ENCODE measurements at places on chromosomes 11 and 22.

- no peak for DNase-seq
Measured at GRCh38 chr22:46767249-46767985, 5.0 kb downstream of the TBC1D22A start.

GRCh38 chr11:12800871-12801270, 126.7 kb downstream of the TEAD1 start:
- no peak for DNase-seq

DNA sequence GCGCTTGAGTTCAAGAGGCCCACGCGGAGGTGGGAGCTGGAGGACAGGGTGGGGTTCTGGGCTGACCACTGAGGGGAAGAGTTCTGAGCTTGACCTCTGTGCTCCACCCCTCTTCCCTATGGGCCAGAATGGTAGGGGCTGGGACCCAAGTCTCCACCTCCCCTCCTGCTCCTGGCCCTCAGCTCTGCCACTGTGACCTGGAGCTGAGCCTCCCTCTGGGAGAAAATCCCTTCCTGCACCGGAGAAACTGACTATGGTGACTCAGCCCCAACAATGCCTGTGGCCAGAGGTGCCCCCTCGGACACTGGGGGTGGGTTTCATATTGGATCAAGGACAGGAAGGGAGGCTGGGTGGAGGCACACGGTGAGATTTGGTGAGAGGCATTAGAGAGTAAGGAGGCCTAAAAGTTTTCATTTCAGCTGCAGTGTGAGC, 23.0 kb downstream of the RELT start:
- DNase-seq, result no peak

- DNase-seq, result no peak
Measured at GRCh38 chr11:23536907-23537306, 676.6 kb upstream of the CCDC179 start.

DNA sequence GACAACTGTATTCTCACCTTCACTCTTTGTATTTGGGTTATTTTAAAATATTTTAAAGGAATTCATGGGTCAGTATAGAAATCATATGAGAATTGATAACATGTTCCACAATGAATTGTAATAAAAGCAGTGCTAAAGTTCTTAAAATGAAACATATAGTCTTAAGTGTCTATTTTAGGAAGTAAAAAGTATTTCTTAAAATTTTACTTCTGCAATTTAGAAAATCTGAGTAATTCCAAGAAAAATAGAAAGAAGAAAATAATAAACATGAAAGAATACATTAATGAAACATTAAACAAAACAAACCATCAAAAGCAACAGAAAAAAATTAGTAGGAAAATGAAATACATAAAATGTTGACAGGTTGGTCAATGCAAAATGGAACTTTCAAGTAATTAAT, 332.4 kb downstream of the ETS1 start:
- no peak for DNase-seq

DNA sequence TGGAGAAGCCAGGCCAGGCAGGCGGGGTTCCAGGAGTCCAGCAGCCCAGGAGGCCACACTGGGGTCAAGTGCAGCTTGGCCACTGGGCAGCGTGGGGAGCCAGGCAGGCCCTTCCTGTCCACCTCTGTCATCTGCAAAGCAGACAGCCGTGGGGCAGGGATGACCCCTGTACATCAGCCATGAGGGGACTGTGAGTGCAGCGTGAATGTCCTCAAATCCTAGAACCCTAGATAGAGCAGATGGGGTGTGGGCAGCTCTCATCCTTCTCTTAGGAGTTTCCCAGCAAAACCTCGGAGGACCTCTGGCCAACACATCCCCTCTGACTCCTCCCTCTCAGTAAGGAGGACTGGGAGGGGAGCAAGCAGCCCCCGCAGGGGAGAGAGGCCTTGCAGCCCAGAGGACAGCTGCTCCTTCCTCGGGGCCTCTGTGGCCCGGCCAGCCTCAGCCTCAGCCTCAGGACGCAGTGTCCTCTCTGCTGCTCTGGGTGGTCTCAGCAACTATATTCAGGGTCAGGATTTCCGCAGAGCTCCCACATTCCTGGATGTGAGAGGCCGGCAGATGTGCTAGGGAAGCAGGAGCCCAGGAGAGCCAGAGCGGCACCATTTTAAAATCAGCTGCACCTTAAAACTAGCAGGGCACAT, 820.5 kb downstream of the BRD1 start:
- no peak for DNase-seq

DNA sequence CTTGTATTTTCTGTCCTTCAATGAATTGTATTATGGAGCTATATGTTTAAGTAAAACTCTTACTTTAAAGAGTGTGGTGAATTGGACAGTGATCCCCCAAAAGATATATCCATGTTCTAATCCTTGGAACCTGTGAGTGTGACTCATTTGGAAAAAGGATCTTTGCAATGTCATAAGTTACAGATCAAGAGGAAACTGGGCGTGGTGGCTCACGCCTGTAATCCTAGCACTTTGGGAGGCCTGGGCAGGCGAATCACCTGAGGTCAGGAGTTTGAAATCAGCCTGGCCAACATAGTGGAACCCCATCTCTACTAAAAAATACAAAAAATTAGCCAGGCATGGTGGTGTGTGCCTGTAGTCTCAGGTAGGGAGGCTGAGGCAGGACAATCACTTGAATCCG, 36.7 kb downstream of the ELF5 start:
- no peak for DNase-seq

GRCh38 chr22:36381513-36382128, 6.1 kb downstream of the MYH9 start:
- DNase-seq, result no peak

- DNase-seq, result no peak
Measured at GRCh38 chr11:26326793-26327400, 5.0 kb upstream of the ANO3 start.

- DNase-seq, result no peak
Measured at GRCh38 chr11:20025332-20025840, 134.9 kb downstream of the DBX1 start.

- no peak for DNase-seq
Measured at GRCh38 chr22:43152357-43153071, 1.2 kb downstream of the TSPO start.

DNA sequence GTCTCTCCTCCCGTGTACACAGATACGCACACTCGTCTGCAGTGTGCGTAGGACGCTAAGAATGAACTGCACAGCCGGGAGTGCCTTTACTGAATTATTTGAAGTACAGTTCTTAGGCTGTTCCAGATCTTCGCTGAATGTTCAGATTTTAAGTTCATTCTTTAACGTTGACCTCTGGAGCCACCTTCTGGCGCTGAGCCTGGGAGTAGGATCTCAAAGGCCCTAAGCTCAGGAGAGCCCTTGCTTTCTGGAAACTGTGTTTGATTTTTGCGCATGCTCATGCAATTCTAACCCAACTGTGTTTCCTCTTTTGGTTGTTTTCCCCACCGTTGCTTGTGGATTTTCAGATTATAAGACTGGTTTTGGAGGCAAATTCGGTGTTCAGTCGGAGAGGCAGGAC, 22.8 kb downstream of the CTTN start:
- DNase-seq, result no peak

GRCh38 chr11:134733646-134734045, 321.6 kb upstream of the B3GAT1 start:
- DNase-seq, result no peak

DNA sequence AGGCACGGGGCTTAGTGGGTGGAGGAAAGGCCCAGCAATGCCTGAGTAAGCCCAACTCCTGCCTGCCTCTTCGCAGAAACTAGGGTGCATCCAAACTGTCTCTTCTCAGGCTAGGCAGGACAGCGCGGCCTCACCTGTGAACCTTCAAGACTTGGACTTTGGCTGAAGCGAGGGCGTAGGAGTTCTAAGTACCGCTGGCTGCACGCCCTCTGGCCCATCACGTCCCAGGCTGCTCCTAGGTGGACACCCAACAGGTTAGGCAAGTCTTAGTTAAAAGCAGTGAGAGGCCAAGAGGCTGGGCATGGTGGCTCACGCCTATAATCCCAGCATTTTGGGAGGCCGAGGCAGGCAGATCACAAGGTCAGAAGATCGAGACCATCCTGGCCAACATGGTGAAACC, 1.8 kb upstream of the DDB2 start:
- DNase-seq, result no peak

- DNase-seq, result no peak
Measured at GRCh38 chr11:68938088-68938487, 34.4 kb downstream of the IGHMBP2 start.
